ENCODE measurements at places on chromosomes 4 and X. TPM values are rescaled to one million over a fixed set of nuclear protein-coding genes. Genes with fewer than 3 reads are reported as not detected.

The CC2D2A gene
- 12.5 TPM for total RNA-seq

DNA sequence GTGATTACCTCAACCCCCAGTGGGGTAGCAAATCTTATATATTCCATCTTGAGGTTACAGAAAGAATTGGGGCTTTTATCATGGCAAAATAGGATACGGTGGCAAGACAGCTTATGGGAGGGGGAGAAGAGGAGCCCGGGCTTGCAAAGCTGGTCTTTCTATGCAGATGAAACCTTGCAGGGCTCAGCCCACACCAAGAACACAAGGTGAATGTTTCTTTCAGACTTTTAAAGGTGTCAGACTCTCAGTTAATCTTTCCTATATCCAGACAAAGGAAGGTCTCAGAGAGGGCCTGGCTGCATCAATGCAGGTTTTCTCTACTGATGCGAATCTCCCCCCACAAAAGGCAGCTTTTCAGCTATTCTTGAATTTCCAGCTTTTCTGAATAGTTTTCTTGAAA, 59.9 kb upstream of the WDR17 start:
- no peak for DNase-seq

GRCh38 chr4:17701138-17701839, 80.1 kb downstream of the FAM184B start:
- no peak for DNase-seq

DNA sequence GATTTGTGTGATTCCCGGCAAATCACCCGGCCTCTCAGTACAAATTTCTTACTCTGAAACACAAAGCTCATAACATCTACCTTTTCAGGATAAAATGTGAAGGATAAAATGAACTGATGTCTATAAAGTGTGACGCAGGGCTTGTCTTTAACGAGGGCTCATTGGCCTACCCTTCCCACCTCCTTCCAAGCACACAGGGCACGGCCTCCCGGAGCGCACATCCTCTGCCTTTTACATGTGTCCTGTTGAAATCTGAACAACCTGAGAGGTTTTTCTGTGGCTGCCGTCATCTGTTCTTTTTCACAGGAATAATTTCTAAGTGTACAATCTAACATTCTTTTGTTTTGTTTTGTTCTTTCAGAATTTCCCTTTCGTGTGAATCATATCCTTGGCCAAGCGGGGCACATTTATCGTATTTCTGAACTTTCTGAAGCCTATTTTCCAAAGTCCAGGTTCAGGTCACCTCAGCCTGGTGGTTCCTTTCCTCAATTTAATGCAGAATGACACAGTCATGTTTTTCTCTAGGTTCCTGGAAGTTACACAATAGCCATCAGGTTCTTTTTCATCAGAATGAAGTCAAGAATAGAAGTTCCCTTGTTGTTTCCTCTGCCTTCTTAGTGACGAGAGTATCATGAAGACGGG, 53.1 kb upstream of the SPRY1 start:
- no peak for DNase-seq
